Putamen (tissue), 1 donor: ENCODE measurements at places on chromosomes 12 and 14.

DNA sequence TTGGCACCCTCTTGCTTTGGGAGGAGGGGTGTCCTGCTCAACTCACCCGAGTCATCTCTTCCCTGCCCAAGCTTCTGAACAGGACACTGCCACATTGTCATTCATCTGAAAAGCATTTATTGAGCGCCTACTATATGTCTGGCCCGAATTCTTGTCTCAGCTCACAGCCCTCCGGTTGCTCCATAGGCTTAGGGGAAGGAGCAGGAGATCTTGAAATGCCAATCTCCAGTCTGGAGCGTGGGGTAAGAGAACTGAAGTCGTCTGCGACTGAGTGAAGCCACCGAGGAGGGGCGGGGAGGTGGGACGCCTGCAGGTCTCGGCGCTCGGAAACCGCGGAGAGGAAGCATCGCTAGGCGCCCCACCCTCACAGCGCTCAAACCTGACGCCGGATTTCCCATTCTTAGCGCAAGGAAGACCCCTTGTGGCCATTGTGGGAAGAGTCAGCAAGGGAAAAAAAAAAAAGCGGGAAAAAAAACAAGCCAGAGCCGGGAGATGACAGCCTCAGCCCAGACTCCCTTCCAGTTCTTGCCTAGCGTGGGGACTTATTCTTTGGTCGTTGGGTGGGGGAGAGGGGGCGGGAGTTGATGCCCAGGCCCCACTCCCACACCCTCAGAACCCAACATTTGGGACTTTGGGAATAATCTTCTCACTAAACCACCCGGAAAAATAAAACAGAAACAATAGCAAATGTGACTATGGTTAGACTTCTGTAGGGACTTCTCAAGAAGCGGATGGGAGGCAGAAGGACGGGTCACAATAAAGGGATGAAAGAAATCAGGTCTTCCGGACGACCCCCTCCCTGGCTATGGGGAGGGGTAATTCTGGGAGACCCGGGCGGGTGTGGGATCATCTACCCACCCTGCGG lies 28.2 kb upstream of the SMUG1 start:
- peak; percentile 82 for DNase-seq

GRCh38 chr14:71270111-71270510 lies 362.9 kb downstream of the PCNX1 start:
- no peak for DNase-seq

GRCh38 chr12:42957136-42957535 lies 367.6 kb upstream of the PRICKLE1 start:
- DNase-seq, result no peak

- no peak for DNase-seq
Measured at GRCh38 chr14:77120771-77121743, 20.5 kb downstream of the ZDHHC22 start.

- peak; percentile 34 for DNase-seq
Measured at GRCh38 chr12:91361864-91362263, 179.2 kb upstream of the DCN start.

GRCh38 chr14:74539503-74539902 lies 45.9 kb downstream of the ISCA2 start:
- DNase-seq, result no peak

- DNase-seq, result no peak
Measured at GRCh38 chr14:99435327-99435726, 45.3 kb downstream of the SETD3 start.

GRCh38 chr14:52790756-52791222 lies 618 bp downstream of the GNPNAT1 start:
- no peak for DNase-seq

GRCh38 chr12:124564971-124565491 lies 2.4 kb downstream of the NCOR2 start:
- DNase-seq, result peak; percentile 45

DNA sequence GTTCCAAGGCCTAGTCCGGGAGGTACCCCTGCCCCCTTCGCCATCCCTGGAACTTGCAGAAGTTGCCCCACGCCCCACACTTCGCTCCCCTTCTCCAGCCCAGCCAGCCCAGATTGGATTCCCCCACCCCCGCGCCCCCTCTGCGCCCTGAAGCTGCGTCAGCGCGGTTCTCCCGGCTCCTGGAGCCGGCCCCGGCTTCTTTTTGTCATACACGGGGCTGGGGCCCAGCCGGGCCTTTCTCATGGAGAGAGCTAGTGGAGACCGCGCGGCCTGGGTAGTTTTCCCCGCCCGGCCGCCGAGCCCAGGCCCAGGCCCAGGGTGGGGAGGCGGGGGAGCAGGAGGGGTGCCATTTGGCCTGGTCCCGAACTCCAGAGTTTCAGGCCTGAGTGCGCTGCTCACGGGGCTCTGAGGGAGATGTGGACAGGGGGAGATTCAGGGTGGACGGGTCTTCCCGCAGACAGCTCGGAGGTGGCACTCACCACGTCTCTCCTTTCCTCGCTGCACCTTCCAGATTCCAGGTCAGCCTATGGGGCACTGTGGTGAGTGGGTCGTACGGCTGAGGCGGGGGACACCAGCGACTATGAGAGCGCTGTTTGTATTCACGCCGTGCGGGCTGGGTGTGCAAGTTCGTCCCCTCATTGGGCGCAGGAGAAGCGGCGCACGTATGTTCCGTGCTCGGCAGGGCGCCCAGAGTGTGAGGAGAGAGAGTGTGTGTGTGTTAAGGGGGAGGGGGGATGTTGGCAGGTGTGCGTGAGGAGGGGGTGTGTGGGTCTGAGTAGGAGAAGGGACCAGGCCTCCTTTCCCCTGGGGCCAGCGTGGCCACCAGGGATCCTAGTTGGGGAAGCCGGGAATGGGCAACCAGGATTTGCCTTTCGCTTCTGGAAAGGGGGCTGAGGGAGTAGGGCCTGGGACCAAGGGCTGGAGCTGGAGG lies 785 bp upstream of the LHX5 start:
- DNase-seq, result no peak

DNA sequence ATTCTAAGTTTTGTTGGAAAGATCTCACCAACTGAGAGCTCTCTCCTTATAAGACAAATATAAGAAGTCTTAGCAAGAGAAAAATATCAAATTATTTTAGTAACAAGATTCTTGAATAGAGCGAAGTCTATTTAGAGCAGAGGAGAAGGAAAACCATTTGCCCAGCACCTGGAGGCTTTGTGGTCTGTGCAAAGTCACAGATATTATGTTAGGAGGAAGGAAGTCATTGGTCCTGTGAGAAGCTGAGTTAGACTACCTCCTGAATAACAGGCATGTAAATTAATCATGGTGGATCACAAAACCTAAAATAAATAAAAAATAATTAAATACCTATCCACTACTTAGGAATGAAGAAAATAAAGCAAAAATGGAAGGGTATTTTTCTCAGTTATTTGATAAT lies 38.4 kb upstream of the ATXN7L3B start:
- no peak for DNase-seq
